ENCODE measurements at places on chromosomes 1 and 21.

- DNase-seq, result peak; percentile 47
Observed at GRCh38 chr1:19651141-19651737, 7.1 kb downstream of the NBL1 start.

DNA sequence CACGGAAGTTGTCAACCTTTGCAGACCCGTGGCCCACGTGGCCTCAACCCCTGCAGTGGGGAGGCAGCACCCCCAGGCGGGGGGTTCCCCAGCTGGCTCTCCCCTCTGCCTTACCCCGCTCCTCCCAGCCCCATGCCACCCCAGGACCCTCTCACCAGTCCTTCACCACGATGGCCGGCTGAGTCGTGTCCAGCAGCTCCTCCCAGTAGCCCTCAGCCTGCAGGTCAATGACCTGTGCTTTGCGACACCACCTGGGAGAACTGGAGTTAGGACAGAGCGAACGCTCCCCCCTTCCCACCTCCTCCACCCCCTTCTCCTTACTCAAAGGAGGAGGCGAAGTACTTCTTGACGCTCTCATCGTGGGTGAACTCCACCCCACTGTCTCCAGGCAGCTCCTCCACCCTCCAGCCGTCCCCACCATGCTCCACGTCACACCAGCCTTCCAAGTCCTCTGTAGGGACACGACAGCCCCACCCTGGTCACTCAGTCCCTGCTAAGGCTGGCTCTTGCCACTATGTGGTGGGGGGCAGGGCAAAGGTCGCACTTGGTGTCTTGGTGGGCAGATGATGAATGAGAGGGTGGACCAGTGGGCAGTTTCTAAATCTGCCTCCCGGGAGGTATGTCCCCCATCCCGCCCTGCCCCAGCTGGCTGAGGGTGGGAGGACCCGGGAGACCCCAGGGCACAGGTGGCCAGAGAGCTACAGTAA, 4.5 kb downstream of the FBXO2 start:
- no peak for DNase-seq

- DNase-seq, result peak; percentile 79
Observed at GRCh38 chr1:232621050-232621449, 8.9 kb downstream of the SIPA1L2 start.

GRCh38 chr1:203296460-203297073, 8.8 kb upstream of the BTG2 start:
- no peak for DNase-seq

DNA sequence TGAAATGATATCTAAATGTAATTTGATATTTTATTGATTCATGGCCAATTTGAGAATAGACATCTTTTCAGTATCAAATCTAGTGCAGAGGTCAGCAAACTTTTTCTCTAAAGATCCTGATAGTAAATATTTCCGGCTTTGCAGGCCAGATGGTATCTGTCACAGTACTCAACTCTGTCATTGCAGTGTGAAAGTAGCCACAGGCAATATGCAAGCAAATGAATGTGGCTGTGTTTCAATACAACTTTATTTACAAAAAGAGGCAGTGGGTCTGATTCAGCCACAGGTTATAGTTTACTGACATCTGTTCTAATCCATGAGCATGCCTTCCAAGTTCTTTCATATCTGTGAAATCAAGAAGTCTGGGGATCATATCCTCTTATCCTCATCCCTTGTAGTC, 221.2 kb downstream of the PRDM2 start:
- no peak for DNase-seq
